ENCODE measurements at places on chromosomes 1 and 21. TPM values are rescaled to one million over a fixed set of nuclear protein-coding genes. Genes with fewer than 3 reads are reported as not detected.

Gene PLA2G2D
- not detected for total RNA-seq

Gene ANKRD34A
- total RNA-seq, result 0.59 TPM

Gene MTFR1L
- total RNA-seq, result 35.6 TPM

Gene SPRR1A
- total RNA-seq, result not detected

Measured in bronchus fibroblast of lung (primary cell).